ENCODE measurements at places on chromosomes 16 and 17. TPM values are rescaled to one million over a fixed set of nuclear protein-coding genes. Genes with fewer than 3 reads are reported as not detected.

GRCh38 chr17:77099997-77100396, 40.8 kb upstream of the SEC14L1 start:
- no peak for DNase-seq

DNA sequence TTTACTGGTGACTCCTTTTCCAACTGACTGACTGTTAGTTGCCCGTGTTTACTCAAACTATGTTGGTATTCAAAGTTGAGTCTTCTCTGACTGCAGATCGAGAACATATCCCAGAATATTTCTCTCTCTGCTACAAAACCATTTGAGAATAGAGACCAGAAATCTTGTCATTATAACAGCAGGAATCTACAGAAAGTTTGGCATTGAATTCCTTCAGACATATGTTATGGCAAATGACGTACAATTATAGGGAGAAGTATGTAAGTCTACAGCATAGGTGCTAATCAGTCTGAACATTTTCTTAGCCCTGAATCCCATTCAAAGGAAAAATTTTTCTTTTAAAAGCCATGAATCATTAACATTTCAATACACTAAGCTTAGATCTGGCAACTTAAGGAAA, 239.8 kb upstream of the SOX9 start:
- DNase-seq, result no peak

DNA sequence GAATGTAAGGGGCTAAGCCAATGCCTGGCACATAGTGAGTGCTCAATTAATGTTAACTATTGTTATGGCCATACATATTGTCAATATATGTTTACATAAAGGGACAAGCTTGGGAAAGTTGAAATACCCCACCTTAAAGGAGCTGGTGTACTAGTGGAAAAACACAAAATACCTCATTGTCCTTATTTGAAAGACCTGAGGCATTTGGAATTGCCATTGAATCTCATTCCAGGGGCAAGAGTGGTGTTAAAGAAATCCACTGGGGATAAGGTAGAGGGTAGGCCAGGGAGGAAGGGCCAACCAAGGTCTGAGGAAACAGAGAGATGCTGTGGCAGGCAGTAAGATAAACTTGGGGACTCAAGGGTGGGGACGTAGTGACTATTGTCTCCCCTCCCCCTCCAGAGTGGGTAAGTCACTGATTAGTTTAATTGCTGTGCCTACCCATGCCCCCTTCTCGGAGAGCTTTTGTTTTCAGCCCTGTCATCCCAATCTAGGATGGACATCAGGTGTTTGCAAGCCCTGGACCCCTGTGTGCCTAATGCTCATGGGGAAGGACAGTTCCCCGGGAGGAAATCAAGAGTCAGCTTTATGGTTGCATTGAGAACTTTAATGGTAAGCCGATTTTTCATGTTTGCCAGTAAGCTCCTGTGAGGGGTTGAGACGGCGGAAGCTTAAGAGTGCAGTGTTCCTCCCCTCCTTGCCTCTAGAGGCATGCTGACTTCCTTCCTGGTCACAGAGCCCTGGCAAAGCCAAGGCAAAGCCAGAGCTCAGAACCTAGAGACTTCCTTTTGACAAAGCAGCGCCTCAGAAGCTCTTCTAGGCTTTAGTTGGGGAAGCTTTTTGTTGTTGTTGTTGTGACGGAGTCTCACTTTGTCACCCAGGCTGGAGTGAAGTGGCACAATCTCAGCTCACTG, 2.5 kb upstream of the HEATR9 start:
- no peak for DNase-seq

DNA sequence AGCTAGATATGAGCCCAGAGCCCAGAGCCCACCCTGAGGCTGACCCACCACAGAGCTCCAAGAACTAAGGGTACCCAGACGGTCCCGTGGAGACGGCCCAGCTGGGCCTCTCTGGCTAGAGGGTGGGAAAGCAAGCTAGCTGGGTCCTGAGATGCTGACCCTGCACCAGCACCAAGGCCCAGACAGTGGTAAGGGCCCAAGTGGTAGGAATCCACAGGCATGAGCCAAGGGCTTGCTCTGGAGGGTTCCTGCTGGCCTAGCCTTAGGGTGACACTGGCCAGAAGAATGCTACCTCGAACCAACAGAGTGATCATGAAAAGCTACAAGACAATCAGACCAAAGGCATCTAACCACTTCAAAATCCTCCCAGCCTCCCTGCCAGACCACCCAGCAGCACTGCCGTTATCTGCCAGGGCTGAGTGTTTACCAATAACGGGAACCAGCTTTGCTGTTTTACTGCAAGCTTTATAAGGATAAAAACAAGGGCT, 13.2 kb downstream of the HIC1 start:
- DNase-seq, result no peak

DNA sequence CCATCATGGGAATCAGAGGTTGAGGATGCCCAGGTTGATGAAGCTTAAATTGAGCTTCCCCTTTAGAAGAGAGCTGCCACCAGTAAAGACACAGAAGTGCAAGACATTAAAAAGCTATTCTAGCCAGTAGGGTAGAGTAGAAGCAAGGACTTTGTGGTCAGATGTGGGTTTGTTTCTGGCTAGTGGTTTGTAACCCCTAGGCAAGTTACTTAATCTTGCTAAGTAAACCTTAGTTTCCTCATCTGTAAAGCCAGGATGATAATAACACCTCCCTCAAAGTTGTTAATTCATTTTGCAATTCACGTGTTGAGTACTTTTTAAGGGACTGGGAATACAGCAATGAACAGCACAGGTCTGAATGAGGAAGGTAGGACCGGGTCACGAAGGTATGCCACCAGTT, 3.6 kb downstream of the SNTB2 start:
- DNase-seq, result no peak

DNA sequence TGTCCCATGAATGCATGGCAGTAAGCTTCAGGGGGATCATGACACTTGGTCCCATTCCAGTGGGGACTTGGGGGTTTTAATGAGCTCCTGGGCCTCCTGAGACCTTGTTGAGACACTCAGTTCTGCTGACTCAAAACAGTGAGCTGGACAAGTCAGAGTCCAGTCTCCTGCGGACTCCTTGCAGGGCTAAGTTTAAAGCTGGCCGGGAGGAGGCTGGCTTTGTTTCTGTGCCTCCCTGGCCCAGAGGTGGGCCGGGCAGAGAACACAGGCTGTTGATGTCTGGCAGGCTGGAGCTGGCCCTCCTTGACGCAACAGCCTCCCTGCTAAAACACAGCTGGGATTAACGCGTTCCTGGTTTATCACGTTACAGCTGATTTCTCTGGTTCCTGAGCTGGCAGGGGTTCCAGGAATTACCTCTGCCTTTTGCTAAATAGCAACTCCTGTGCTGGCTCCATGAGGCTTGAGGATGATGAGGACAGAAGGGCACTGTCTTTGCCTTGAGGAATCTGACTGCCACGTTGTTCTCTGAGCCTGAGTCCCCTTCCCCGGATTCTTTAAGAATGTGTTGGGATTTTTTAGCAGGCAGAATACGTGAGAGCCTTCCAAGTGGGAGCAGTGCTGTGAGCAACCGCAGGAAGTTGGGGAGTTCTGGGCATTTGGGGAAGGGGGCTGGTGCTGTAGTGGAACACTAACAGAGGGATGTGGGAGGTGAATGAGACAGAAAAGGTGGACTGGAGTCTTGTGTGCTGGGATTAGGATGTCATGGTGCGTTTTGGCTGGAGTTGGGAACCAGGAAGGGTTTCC, 2.0 kb downstream of the GPT2 start:
- no peak for DNase-seq

DNA sequence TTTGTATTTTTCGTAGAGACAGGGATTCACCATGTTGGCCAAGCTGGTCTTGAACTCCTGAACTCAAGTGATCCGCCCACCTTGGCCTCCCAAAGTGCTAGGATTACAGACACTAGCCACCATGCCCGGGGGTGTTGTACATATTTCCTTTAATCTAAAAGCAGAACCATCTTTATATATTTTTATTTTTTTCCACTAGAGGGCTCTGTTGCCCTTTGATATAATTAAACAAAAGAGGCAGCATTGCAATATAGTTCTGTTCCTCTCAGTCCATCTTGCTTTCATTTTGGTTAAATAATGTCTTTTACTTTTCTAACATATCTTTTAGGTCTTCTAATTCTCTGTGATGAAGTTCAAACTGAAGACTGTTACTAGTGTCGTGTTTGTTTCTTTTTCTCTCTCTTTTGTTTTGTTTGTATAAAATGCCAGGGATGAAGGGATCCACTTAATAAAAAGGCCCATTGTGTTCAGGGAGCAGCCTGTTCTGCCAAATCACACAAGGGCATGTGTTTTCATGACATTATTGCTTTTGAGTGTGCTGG, 23.4 kb downstream of the WWOX start:
- no peak for DNase-seq

GRCh38 chr17:65514082-65514481, 47.4 kb downstream of the AXIN2 start:
- DNase-seq, result no peak

- no peak for DNase-seq
Measured at GRCh38 chr17:53227111-53227510, 595.6 kb upstream of the KIF2B start.

GRCh38 chr17:8420041-8420934, 15.4 kb upstream of the NDEL1 start:
- no peak for DNase-seq

DNA sequence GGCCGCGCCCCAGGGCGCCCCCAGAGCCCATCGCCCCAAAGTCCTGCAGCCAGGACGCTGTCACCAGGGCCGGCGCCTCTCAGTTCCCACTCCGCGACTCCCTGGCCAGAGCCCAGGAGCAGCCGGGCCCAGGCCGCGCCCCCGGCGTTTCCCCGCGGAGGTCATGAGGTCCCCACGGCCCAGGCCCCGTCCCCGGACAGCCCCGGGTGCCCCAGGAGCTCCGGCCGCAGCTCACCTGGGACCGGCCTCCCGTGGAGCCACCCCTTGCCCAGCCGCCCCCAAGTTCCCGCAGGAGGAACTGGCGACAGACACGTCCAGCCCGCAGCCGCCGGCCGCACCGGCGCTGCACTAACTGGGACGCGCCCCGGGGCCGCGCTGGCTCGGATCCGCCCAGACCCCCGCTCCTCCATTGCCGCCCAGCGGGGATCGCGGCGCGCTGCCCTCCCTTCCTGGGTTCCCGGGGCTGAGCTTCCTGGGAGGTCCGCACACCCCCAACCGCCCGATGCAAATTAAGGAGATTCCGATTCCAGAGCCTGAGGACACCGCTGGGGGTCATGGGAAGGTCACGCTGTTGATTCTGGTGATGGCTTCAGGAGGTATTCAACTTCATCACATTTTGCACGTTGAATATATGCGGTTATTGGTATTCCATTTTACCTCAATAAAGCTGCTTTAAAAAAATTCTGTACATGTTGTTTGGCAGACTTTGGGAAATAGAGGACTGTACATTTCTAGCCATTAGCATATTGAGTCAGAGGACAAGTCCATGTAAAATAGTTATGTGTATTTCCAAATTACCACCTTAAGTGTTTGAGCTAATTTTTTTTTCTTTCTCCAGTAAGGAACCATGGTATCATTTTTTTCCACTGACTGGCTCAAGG, 9.9 kb downstream of the AHSP start:
- no peak for DNase-seq

GRCh38 chr17:3213587-3213986, 6.1 kb downstream of the OR1A1 start:
- no peak for DNase-seq

DNA sequence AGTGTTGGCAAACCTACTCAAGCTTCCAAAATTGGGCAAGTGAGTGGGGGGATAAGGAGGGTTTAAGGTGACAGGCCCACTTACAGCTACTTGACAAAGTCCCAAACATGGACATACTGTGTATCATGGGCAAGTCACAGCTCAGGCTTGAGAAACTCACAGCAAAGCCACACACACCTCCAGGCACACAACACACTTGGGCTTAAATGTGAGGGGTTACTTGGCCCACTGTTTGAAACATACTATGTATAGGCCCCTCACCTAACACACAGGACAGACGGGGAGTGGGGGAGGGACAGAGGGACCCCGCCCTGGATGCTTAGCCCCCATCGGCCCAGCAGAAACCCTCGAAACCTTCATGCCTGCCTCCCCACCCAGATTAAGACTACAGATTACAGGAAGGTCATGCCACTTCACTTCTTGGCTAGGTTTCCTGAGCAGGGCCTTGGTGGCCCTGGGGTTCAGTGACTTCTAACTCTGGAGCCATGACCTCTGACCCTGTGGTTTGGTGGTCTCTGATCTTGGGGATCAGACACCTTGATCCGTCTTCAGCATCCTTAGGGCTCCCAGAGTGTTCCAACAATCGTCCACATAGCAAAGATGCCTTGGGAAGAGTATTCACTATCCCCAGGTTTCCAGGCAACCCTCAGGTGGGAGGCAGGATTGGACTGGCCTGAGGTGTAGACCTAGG, 2.3 kb upstream of the SAMD14 start:
- DNase-seq, result no peak

DNA sequence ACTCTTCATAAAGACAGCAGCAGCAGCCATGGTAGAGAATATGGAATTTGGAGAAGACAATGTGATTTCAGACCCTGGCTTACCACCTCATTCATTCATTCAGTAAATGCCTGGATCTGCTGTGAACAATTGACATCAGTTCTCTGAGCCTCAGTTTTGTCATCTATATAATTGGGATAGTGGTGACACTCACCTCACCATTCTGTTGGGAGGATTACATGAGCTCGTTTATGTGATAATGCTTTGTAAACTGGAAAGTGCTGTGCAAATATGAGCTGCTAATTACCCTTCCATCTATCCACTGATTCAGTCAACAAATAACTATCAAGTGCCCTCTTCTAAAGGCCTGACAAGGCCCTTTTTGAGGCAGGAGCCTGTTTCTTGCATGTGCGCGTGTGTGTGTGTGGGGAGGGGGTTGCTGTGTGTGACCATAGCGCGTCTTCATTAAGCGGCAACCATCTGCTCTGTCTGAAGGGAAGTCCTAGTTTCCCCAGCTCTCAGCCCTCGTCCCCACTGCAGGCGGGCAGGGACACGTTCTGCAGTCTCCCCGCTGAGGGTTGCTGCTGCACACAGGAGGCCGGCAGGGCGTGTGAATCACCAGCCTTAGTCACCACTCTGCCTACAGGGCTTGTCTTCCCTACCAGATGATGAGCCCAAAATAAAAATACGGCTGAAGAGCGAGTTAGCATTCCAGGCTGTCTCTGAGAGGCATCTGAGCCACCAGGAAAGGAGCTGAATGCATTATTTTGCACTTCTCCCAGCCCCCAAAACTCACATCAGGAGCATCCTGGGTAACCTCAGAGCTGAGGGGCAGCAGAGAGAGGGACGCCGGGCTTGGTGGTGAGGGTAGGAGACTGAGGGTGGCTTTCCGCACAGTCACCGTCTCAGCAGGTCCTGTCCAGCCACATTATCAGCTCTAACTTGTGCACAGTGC, 19.9 kb downstream of the ARL4D start:
- DNase-seq, result no peak

DNA sequence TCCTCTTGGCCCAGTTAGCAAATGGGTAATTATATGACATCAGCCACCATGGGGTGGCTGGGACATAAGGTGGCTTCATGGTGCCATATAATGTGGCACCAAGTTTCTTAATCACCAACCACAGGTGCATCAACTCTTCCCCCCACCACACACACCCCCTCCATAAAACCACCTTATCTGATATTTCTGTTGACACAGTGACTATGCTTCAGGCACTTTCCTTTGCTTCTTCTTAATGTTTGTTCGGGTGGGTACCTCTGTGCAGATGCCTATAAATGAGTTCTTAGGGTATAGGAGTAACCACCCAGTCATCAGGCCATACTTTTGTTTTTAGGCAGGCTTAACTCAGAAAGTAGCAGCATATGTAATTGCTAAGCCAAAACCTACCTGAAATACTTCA, 29.5 kb downstream of the RNF43 start:
- DNase-seq, result no peak

Gene KCTD19
- total RNA-seq, result not detected

Gene CD68
- total RNA-seq, result 39.0 TPM

Gene CD300LB
- total RNA-seq, result not detected

Gene FAHD1
- 52.3 TPM for total RNA-seq

Gene YBX2
- 0.44 TPM for total RNA-seq

Gene CES5A
- not detected for total RNA-seq

Gene HS3ST3B1
- 5.6 TPM for total RNA-seq

Gene EVPLL
- total RNA-seq, result 11.1 TPM

Gene PDF
- total RNA-seq, result 21.8 TPM

Gene ARMC7
- 5.6 TPM for total RNA-seq
